ENCODE measurements at places on chromosomes 6 and 20.
A peak's percentile ranks its signal among the peaks of the same experiment; 100 is the strongest.

DNA sequence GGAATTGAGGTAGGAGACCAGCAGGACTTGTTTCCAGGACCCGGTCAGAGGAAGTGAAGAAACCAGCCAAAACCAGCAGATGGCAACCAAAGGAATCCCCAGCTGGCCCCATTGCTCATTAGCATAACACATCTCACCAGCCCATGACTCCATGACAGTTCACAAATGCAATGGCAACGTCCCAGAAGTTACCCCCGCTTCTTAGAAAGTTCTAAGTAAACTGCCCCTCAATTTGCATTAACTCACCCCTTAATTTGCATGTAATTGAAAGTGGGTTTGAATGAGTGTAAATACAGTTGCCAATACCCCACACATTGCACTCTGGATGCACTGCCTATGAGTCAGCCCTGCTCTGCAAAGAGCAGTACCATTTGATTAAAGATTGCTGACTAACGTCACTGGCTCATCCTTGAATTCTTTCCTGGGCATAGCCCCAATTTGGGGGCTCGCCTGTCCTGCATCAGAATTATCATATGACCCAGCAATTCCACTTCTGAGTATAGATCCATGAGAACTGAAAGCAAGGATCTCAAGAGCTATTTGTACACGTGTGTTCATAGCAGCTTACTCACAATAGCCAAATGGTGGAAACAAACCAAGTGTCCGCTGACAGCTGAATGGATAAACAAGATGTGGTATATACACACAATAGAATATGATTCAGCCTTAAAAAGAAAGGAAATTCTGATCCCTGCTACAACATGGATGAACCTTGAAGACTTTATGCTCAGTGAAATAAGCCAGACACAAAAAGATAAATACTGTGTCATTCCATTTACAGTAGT lies 36.4 kb downstream of the MYLK4 start:
- DNase-seq: no peak

- no peak for DNase-seq
Observed at GRCh38 chr6:128600397-128600951, 80.1 kb upstream of the PTPRK start.

- no peak for DNase-seq
Observed at GRCh38 chr20:21832442-21833385, 127.2 kb downstream of the PAX1 start.

GRCh38 chr6:142300302-142300701 lies 1.5 kb upstream of the ADGRG6 start:
- DNase-seq: no peak

- DNase-seq: no peak
Observed at GRCh38 chr20:16057651-16058050, 515.6 kb downstream of the KIF16B start.

- no peak for DNase-seq
Observed at GRCh38 chr6:8243475-8243874, 141.1 kb upstream of the EEF1E1 start.

- DNase-seq: peak; percentile 91
Observed at GRCh38 chr6:15148356-15148946, 97.4 kb upstream of the JARID2 start.

DNA sequence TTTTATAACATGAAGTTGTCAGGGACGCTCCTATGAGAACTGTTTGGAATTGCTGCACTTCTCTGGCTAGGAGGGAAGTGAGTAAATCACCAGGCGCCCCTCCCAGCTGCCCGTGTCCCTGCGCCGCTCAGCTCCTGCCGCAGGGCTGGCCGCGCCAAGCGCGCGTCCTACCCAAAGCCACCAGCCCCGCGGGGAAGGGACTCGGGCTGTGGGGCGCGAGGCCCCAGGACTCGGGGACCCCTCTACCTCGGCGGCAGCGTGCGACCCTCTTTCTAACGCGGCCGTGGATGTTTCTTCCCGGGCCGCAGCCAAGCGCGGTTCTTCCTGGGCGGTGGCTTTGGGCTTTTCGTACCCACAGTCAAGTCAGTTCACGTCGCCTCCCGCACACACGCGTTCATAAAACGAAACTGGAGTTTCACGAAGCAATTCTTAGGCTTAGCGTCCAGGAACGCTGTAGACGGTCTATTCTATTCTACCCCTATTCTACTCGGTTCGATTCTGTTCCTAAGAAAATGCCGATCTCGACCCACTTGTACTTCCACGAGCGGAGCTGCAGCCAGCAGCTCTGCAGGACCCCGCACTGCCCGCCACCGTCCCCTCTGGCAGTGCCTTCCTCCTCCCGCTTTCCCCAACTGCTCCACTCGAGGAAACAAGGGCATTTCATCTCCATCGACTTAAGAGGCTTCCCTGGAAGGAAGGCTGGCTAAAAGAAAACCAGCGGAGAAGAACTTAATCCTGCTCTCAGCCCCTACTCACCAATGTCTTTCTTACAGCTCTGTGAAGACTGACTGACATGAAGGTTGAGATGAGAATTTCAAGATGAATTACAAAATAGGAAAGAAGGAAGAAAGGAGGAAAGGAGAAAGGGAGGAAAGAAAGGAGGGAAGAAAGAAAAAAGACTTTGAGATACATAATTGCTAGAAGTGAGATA lies 15.4 kb downstream of the FOXC1 start:
- no peak for DNase-seq

GRCh38 chr6:168709991-168710390 lies 269.0 kb downstream of the SMOC2 start:
- no peak for DNase-seq
